Urinary bladder (tissue), 4 donors: ENCODE measurements at places on chromosomes 13 and 19. TPM values are rescaled to one million over a fixed set of nuclear protein-coding genes. Genes with fewer than 3 reads are reported as not detected.

DNA sequence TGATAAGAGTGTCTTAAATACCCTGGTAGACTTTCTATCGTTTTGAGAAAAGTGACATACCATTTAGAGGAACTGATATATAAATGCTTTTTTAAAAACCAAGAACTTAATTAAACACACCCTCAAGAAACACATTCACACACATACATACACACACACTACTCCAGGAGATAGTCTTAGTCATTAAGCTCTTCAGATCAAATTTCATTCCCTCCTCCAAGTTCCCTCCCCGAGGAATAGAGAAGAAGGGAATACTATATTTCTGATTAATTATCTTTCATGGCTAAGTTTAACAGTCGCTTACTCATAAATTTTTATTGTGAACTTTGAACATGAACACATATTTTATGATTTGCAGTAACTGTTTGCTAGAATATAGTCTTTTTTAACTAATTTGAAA is 1109.5 kb downstream of the SLITRK1 start:
- DNase-seq: peak; percentile 13

DNA sequence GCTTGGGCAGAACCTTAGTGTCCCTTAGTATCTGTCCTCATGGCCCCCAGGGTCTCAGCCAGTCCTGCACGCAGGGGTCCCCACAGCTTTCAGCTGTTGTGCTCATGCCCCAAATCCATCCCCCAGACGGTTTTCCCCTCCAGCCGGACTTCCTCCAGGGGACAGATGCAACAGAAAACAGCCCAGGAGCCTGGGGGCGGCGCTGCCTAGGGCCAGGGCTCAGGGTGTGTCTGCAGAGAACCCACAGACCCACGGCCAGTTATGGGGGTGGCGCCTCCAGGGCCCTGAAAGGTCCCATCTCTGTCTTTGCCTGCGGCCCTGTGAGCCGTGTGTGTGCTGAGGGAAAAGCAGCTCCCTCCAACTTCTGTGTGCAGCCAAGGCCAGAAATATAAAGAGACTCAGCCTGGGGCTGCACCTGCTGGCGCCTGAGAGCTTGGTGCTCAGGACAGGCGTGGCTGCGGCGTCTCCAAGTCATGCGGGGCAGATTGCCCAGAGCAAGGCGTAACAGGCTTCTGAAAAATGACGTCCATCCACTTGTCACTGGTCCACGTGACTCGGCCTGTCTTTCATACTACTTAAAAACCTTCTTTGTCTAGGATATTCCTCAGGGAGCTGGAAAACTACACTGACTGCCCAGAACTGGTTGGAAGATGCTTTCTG is 22.1 kb upstream of the F7 start:
- no peak for DNase-seq

GRCh38 chr13:100124265-100124664 is 35.4 kb downstream of the PCCA start:
- DNase-seq: no peak

GRCh38 chr19:373391-374182 is 29.0 kb upstream of the MIER2 start:
- no peak for DNase-seq

DNA sequence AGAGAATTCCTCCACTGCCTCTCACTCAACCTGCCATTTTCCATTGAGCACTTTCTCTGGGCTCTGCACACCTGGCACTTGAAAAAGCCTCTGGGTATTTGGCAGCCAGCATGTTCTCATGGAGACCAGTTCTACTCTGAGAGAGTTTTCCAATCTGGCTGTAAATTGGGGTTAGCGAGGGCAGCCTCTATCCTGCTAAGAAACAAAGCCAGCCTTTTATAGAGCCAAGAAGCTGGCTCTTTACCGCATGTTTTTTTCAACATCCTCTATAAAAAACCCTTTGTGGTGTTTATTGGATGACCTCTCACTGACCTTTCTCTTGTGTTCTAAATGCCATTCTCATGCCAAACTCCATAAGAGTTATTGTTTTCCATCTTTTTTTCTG is 52.6 kb upstream of the RCBTB2 start:
- no peak for DNase-seq

DNA sequence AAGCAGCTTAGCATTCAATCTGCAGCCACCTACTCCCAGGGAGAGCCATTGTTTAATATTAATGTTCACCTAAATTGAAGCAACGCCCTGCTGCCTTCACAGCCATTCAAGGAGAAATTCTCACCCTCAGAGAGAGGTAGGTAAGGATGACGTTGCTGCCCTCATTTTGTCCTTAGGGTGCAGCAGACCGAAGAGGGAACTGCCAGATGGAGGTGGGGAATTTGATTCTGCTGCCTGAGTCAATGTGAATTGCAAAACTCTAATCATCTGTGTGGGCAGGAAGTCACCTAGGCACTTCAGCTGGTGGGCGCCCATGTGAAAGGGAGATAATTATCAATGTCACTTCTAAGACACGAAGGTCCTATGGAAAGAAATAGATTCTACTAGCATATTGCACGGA is 503.4 kb downstream of the TBC1D4 start:
- no peak for DNase-seq

GRCh38 chr19:5470264-5470671 is 15.1 kb downstream of the ZNRF4 start:
- peak; percentile 72 for DNase-seq

DNA sequence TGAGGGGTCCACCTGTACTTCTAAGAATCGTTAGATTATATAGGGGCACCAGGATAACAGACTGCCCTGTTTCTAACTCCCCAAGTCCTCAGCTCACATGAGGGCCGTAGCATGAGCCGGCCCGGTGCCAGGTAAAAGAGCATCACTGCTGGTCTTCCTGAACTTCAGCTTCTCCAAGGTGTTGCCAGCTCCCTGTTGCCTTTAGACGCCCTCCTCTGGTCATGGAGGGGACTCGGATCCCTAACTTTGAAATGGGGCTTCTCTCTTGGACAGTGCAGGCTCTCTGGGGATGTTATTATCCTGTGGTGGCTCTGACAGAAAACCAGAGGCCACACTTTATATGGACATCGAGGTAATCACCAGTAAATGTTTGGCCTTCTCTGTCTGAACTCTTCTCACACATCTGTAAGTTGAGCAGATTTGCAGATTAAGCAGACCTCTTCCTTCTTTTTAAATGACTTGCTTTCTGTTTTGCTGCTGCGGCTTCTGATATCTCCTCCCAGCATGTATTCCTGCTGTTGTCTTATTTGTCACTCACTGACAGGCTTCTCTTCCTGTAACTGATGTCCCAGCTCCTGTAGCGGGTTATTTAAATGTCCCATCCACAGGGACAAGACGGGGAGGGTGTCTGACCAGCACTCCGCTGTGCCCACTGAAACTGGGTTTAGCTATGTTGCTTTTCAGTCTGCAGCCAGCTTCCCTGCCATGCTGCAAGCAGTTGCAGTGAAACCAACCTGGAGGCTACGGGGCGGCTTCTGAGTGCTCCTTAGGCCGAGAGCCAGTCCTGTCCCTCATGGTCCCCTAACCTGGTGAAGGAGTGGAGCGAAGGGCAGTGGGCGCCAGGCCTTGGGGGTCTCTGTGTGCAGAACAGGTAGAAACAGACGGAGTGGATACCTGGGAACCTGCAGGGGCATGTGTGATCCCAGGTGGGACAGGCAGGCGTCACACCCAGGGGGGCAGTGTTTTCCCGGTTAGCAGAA is 39.2 kb downstream of the TSSK6 start:
- DNase-seq: no peak

DNA sequence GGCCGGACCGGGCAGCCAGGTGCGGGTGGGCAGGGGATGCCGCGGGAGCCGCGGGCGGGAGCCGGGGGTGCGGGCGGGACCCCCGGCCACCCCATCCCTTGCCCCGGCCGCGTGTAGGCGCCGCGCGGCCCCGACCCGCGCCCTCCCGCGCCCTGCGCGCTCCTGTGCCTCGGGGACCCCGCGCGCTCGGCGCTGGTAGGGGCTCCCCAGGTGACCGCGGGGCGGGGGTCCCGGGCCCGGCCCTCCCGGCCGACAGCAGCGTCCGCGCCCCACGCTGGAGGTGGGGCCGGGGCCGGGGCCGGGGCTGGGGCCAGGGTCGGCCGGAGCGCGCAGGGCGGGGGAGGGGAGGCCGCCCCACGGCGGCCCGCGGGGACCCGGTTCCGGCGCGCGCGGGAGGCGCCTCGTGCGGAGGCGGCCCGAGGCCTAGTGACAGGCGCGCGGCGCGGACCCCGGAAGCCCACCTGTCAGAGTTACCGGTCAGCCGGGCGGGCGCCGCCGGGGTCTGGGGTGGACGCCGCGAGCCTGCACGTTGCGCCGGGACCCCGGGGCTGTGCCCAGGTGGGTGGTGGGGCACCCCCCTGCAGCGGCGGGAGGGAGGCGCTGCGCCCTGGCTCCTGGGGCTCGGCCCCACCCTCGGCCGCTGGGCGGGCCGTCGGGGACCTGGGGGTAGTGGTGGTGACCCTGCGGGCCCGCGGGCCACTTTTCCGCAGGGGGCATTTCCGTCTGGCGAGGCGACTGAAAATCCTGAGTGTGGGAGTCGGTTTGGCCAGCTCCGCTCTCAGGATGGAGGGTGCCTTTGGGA is 518 bp downstream of the TFDP1 start:
- DNase-seq: no peak

GRCh38 chr19:39590265-39590664 is 12.1 kb upstream of the LGALS13 start:
- no peak for DNase-seq

DNA sequence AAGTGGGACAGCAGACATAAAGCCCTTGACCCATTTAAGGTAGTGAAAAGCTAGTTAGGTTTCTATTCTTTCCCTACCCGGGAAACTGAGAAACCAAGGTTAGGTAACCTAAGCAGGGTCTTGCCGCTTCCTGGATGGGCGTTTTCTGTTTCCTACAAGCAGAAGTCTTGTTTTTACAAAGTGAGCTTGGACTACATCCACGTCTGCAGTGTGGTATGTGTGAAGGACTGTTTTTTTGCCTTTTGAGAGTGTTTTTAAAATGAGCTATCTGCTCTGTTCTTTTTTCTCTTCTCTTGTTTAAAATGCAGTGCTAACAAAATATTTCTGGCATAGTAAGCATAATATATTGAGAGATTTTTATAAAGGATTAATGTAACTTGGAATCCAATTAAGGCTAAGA is 49.4 kb downstream of the GPR12 start:
- no peak for DNase-seq

The FXYD7 gene
- 0.26 TPM for total RNA-seq

The LHFPL6 gene
- total RNA-seq: 84.3 TPM

The MIA gene
- total RNA-seq: 2.9 TPM

The PEX11G gene
- total RNA-seq: 1.6 TPM
